ENCODE measurements at places on chromosomes 16 and 17.

- no peak for DNase-seq
Observed at GRCh38 chr16:90046971-90047713, 27.9 kb upstream of the DBNDD1 start.

GRCh38 chr16:46947900-46948547, 25.4 kb downstream of the DNAJA2 start:
- no peak for DNase-seq

- no peak for DNase-seq
Observed at GRCh38 chr17:46916211-46916610, 6.7 kb upstream of the GOSR2 start.

- no peak for DNase-seq
Observed at GRCh38 chr17:39979893-39980350, 685 bp upstream of the PSMD3 start.

- DNase-seq: no peak
Observed at GRCh38 chr17:57584050-57584551, 161.0 kb downstream of the CCDC182 start.

GRCh38 chr17:41680426-41681040, 8.2 kb upstream of the EIF1 start:
- no peak for DNase-seq

- no peak for DNase-seq
Observed at GRCh38 chr17:8466456-8466855, 30.8 kb downstream of the NDEL1 start.

GRCh38 chr16:51382211-51382610, 231.1 kb upstream of the SALL1 start:
- DNase-seq: no peak

DNA sequence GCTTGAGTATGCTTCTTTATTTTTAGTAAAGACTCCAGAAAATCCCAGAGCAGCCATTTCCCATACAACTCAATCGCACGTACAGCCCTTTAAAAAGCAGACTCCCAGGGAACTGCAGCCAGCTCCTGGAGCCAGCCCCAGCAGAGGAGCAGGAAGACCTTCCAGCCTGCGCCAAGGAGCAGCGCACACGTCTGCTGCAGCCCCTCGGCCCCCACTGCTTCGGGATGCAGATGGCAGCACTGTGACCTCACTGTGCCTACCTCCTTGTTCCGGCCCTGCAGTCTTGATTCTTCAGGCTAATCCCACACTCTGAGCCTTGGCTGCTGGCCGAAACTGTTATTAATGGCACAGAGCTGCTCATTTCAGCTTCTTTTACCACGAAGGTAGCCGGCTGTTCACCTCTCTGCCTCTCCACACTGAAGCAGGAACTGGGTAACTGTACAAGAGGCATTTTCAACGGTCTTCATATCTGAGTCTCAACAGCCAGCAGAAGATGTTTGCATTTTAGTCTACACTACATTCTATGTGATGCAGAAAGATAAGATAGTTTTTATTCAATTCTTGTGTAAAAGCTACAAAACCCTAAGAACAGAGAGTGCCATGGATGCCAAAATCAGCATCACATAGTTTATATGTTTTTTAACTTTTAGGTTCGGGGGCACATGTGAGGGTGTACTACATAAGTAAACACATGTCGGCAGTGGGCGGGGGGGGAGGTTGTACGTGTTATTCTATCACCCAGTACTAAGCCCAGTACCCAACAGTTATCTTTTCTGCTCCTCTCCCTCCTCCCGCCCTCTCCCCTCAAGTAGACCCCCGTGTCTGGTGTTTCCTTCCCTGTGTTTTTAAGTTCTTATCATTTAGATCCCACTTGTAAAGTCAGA, 130.9 kb downstream of the ANKRD11 start:
- no peak for DNase-seq

GRCh38 chr17:1484676-1485422, 7.6 kb downstream of the MYO1C start:
- no peak for DNase-seq

DNA sequence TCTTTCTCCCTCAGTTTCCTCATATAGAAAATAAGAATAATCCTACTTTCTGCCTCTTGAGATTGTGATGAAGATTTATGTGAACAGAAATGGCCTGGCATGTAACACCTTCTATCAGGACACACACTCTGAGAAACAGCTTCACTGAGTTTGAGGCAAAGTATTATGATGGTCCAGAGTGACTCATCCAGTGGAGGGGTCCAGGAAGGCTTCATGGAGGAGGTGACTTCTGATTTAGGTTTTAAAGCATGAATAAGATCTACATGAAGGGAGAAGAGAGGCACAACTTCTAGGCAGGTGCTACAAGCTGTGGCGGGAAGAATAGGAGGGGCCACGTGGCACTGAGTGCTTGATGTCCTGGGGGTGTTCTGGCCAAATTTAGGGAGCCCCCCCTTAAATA, 124.4 kb upstream of the SDK2 start:
- no peak for DNase-seq

DNA sequence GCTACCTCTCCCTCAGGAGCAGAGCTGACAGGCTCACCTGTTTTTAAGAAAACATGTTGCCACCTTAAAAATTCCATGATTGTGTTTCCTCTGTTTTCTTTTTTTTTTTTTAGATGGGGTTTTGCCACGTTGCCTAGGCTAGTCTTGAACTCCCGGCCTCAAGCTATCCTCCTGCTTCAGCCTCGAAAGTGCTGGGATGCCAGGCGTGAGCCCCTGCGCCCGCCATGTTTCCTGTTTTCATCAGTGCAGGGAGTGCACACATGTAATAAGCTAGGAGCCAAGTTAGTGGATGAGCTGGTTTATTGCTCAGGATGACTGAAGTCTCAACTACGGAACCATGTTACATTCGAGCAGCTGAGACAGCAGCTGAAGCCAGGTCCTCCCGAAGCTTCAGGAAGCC, 13.6 kb downstream of the MRM3 start:
- DNase-seq: no peak

- DNase-seq: no peak
Observed at GRCh38 chr17:48024149-48025039, 13.2 kb downstream of the COPZ2 start.

DNA sequence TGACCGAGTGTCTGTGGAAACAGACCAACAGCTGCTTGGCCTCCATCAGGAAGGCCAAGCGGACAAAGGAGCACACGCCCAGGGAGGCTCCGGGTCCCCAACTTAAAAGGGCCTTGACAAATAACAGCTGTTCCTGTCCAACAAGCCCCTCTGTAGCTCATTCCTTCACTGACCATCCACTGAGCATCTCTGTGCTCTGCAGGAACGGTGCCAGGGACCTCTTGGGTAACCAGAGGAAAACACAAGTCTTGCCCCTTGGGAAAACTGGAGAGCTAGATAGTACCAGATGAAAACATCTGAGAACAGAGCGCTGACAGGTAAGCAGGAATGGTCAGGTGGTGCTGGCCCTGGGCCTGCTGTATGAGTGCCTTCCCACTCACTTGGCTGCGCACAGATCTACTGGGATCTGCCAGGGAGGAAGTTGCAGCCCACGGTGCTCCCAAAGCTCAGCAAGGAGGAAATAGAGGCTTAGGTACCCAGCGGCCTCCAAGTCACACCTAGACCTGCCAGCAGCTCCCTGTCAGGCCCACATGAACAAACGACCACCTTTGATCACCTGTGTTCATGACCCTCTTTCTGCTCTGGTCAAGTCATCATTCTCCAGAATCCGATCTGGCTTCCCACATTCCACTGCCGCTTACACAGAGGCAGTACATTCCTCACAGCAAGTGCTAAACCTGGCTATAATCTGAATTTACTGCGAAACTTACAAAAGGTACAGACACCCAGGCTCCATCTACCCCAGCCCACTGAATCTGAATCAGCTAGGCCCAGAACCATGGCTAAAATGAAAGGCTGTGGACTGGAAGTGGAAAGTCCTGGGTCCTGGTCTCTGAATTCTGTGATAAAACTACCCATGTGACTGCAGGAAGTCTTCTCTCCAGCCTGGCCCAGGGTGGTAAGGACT, 12.5 kb downstream of the DCAKD start:
- DNase-seq: no peak

- DNase-seq: no peak
Observed at GRCh38 chr16:81004646-81005353, 1.9 kb downstream of the CMC2 start.

GRCh38 chr17:64580384-64581315, 73.9 kb downstream of the CEP95 start:
- no peak for DNase-seq

DNA sequence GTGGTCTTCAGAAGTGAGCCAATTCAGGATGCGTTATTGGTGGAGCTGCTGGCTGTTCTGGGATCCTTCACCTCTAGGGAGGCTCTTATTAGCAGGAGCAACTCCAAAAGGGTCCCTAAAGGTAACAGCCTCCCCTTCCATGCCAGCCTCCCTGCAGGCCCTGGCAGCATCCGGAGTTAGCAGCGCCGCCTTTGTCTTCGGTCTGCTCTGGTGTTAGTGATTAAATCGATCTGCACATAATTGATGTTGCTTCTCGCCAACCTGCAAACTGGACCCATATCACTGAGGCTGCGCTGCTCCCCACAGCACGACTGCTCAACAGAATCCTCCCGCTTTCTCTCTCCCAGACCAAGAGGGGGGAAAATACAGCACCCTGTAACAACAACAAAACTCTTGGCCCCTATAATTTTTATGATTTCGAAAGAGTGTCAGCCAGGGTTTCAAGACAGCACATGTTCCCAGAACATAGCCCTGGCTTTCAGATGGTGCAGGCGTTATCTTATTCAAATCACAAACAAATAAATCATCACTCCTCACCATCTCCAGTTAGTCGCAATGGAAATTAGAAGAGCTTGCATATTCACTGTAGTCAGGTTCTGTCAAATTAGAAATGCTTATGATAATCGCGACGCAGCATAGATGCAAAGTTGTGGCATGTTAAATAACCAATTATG, 76.0 kb downstream of the IRX3 start:
- no peak for DNase-seq

- peak; percentile 76 for DNase-seq
Observed at GRCh38 chr17:7219812-7220592, at the start of the genes ACADVL and DLG4. ACADVL (plus strand) TSS chr17:7219938; CDS start chr17:7219985, 47 bp downstream. DLG4 (minus strand) TSS chr17:7219836.

- no peak for DNase-seq
Observed at GRCh38 chr17:75269844-75270217, 1.2 kb downstream of the MIF4GD start.

GRCh38 chr17:34579979-34580684, 750 bp downstream of the TMEM132E start:
- no peak for DNase-seq

DNA sequence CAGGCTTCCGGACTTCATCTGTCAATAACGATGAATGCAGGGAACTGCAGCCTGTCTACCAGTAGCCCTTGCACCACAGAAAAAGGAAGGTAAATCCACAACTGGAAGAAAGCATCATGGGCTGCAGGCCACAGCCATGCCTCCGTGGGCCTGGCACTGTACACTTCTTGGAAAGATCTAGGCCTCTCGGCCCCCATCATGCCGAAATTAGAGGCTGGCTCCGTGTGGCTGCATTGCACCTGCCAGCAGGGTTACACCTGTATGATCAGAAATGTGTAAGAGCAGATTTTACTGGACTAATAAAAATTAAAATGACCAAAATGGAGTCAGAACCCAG, 52.2 kb downstream of the SDK2 start:
- no peak for DNase-seq

GRCh38 chr17:62778990-62779681, 29.0 kb downstream of the MARCHF10 start:
- no peak for DNase-seq

DNA sequence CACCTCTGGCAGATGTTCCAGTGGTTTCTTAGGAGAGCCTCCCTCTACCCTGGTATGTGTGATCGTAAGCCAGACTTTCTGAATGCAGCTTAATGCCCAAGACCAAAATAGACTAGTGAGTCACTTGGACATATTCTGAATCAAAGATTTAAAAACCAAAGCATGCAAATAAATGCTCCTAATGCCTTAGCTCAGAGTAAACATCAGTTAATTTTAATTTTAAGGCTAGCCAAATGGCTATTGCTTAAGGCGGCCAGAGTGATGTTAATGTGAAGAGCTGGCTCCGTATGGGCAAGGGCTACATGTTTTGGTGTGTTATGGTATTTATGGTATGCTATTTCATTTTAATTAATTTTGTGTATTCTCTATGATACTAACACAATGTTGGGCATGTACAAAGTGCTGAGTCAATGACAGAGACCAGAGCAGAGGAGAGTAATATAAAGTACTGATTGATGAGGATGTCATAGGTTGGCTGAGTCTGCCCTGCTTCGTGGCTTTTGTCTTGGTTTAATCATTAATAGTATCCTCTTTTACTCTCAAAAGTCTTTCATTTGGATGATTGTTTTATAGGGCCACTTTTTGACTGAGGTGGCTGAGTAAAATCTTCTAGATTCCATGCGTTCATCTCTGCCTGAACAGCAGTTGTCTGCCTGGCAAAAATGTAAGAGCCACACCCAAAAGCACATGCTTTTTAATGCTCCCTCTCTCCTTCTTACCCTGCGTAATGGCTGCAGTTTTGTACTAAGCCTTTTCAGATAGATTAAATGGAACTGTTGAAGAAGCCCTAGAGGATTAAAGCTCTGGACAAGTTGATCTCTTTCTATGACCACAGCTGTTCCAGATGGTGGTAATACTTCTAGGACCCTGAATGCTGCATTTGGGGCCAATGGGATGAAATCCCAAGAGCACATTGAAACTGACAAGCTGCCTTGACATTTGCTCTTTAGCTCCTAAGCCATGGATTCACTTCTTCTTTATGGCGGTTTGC, 59.6 kb downstream of the MAP2K6 start:
- DNase-seq: no peak

GRCh38 chr17:40886090-40886489, 1.0 kb upstream of the KRT20 start:
- DNase-seq: no peak

DNA sequence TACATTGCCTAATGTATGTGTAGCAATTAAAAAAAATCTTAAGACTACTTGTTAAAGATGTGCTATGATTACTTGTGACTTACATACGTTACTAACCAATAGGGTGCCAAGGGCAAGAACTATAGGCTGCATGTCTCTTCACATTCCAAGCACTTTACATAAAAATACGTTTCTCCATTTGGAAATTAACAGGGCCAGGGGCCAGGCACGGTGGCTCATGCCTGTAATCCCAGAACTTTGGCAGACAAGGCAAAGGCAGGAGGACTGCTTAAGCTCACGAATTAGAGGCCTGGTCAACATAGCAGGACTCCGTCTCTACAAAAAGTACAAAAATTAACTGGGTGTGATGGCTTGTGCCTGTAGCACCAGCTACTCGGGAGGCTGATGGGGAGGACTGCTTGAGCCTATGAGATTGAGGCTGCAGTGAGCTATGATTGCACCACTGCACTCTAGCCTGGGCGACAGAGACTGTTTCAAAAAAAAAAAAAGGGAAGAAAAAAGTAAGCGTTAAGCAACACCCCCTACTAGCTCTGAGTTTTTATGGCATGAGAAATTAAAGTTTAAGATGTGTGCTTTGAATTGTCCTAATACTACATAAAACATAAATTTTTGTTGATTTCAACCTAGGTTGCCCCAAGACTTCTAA, 12.3 kb downstream of the PSMD12 start:
- no peak for DNase-seq
